NCI-H446 (cell line): ENCODE measurements at places on chromosomes 1 and 21.

- DNase-seq = no peak
These were observed 1442.6 kb upstream of the B3GALT2 start for GRCh38 chr1:194629011-194629410.

DNA sequence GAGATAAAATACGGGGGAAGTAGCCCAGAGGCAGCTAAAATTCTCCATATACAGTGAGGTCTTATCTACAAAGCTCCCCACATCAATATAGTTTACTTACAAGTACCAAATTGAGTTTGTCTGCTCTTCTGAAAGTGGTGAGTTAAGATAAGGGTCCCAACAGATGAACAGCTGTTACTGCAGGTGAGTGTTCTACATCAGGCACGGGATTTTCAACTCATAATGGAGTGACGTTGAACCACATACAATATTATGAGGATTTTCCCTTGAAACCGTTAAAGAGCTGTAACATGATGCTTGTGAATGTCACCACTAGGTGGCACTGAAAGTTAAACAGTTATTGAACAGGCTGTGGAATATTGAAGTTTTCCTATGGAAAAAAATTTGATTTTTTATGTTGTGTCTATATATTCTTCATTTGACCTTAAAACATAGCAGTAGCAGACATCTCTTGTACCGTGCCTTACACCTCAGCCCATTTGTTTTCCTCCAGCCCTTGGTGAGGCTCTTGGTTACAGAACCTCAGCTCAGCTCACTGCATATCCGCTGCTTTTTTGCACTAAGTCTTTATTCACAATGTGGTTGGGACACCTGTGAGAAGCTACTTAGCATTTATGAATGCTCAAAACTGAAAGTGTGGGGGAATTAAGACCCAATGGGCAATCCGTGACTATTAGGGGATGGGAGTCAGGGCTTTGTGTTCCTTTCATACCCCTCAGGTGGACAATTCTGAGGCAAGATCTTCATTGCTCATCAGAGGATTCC, 23.2 kb downstream of the CD1D start:
- DNase-seq = peak; percentile 59

- DNase-seq = peak; percentile 86
These were observed 38.8 kb downstream of the HLCS start for GRCh38 chr21:36927719-36928117.

- no peak for DNase-seq
These were observed 882.9 kb upstream of the ADGRL2 start for GRCh38 chr1:80917826-80918225.

GRCh38 chr21:26769613-26770188, 75.5 kb downstream of the ADAMTS1 start:
- peak; percentile 23 for DNase-seq

GRCh38 chr1:209667708-209668107, 7.5 kb upstream of the G0S2 start:
- no peak for DNase-seq

- no peak for DNase-seq
These were observed 1488.4 kb downstream of the MRPL39 start for GRCh38 chr21:24118738-24119459.

GRCh38 chr1:36436821-36437220, 13.4 kb downstream of the OSCP1 start:
- no peak for DNase-seq

GRCh38 chr1:23554481-23555269, 4.6 kb downstream of the ID3 start:
- DNase-seq = peak; percentile 97

- no peak for DNase-seq
These were observed 8.8 kb upstream of the NLRP3 start for GRCh38 chr1:247407180-247407616.

DNA sequence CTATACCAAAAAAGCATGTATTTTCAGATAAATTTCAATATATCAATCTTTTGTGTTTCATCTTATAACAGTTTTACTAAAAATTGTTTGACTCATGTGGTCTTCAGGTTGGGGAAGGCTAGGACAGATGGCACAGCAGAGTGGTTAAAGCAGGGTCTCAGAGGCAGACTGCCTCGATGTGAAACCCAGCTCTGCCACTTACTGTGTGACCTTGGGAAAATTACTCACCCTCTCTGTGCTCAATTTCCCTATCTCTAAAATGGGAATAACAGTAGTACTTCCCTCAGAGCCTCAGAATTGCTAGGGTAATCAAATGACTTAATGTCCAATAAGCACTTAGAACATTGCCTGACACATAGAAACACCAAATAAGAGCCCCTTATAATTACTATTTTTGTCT, 262.1 kb upstream of the FMN2 start:
- DNase-seq = no peak

GRCh38 chr1:94831641-94832040, 11.5 kb downstream of the SLC44A3 start:
- no peak for DNase-seq

DNA sequence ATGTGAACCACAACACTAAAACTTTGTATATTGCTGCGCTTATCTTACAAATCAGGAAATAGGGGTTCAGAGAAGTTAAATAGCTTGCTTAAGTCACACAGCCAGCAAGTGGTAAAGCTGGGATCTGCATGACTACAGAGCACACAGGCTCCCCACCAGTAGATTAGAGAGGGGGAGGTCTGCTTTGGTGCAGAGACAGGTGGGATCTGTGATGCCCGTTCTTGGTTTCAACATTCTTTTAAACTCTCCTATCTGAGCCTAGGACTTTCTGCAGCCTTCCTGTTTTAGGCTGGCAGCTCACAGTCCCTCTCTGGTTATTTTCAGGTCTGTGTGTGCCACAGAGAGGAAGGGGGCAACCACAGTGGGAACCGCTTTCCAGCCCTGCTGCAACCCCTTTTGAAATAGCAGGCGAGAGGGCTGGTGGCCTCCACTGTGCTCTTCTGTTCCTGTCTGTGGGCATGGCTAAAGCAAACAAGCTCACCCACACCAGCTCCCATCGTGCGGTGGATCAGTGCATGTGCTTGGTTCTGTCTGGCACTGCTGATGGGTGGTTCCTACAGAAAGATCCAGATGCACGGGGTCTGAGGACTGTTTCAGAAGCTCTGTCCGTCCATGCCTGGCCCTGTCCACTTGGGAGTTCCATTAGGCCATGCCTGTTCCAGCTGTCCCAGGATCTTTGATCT, 1.7 kb upstream of the IL6R start:
- DNase-seq = no peak

DNA sequence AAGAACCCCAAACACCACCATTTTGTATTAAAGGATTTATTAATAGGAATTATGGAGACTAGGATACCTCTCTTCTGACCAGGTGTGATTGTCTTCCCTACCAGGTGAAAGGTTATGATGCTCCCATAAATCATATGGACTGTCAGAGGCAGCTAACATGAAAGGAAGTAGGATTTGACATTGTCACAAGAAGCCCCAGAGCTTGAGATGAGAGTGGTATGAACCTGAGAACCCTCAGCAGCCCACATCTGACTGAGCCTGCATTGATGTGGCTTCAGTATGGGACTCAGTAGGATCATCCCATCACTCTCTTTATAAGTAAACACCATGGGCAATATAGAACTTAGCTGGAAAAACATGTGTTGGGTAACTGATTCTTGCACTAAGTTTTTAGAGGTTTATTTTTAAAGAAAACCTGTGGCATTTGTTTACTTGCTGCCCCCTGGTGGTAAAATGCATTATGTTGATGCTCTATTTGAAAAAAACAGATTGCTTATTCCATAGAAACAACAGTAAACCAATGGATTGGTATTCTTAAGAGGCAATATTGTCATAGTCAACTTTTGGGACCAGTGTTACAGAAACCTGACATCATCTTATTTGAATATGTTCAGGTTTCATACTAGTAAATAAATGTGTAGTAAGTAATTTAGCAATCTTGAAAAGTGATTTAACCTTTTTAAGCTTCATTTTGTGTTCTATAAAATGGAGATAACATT, 16.6 kb upstream of the CACYBP start:
- DNase-seq = no peak

- peak; percentile 60 for DNase-seq
These were observed 139.4 kb downstream of the LRRC7 start for GRCh38 chr1:69707103-69707502.

GRCh38 chr1:205528887-205529825, 24.7 kb downstream of the CDK18 start:
- peak; percentile 94 for DNase-seq

DNA sequence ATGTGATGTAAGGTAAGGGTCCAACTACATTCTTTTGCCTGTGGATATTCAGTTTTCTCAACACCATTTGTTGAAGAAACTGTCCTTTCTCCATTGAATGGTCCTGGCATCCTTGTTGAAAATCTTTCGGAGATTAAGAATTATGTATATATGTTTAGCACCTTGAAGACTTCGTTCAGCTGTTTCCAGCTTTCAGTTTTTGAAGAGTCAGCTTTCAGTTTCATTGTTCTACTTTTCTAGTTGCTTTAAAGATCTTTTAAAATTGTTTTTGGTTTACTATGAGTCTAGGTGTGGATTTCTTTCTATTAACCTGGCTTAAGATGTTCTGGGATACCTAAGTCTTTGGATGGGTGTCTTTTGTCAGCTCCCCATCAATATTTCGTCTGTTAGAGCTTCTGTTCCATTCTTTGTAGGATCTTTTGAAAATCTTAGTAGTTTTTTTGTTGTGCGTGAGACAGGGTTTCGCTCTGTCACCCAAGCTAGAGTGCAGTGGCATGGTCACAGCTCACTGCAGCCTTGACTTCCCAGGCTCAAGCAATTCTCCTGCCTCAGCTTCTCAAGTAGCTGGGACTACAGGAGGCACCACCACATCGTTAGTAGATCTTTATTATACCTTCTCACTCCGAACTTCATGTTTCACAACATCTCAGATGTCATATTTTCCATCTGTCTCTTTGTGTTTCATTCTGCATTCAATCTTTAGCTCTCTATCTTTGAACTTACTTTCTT, 353.5 kb upstream of the B3GALT2 start:
- no peak for DNase-seq

DNA sequence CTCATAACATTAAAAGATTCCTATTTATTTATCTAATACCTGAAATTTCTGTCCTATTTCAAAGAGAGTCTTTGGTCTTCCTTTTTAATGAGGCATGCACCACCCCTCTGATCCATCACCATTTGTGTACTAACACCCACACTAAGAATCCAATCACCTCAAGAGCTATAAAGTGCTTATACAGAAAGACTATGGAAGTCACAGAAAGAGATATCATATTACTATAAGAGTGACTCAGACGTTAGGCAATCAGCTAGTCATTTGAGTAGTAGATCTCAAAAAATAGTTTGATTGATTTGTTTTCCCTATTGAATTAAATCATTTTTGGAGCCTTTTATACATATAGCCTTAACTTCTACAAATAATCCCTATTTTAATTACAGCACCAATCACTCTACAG, 46.1 kb downstream of the NME7 start:
- DNase-seq = no peak

DNA sequence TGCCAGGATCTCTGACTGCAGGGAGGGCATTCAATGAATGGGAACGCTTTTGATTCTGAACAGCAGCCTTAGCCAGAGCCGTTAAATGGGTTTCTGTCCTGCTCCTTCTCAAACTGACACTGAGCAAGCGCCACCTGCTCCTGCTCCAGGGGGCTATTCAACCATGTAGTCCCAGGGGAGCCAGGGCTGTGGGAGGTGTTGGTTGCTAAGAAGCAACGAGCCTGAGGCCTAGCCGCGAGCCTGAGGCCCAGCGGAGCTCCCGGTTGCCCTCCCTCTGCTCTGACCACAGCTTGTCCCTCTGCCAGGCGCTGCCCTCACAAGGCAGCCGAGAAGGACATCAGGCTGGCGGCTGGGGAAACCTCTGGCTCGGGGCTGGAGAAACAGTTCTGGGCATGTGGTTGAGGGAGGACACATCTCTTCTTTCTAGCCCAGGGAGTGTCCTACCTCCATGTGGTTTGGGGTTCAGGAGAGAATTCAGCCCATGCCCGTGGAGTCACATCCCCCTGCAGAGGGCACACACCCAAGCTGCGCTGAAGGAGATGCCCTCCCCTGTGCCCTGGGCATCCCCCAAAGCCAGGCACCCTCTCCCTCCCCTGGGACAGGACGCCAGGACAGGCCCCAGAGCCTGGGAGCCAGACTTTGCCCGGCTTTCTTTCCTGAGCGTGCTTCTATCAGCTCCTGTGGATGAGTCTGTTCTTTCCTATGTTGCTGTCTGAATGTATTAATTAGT, 18.0 kb downstream of the PCP4 start:
- DNase-seq = no peak

DNA sequence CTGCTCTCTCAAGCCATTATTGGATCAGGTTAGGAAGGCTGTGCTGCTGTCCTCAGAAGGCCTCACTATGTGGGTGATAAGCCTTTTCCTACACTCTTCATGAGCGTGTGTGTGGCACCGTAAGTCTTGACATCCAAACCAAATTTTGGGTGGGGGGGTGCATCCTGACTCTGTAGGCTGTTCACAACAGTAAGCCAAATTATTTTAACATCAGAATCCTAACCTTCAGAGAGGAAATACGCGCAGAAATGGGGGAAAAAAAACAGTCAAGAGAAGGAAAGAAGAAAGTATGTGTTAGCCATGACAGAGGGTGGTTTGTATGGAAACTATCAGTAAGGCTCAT, 21.0 kb downstream of the STPG1 start:
- DNase-seq = no peak

GRCh38 chr1:7651203-7651602, 119.9 kb upstream of the VAMP3 start:
- DNase-seq = no peak

- no peak for DNase-seq
These were observed 4.5 kb upstream of the SDE2 start for GRCh38 chr1:226003502-226004170.

- no peak for DNase-seq
These were observed 12.1 kb downstream of the EPHA2 start for GRCh38 chr1:16143566-16144324.

GRCh38 chr1:81424061-81424460, 376.7 kb upstream of the ADGRL2 start:
- no peak for DNase-seq

- DNase-seq = no peak
These were observed 13.6 kb upstream of the RGS4 start for GRCh38 chr1:163055531-163055930.

GRCh38 chr1:115280064-115280463, 58.0 kb downstream of the NGF start:
- no peak for DNase-seq

DNA sequence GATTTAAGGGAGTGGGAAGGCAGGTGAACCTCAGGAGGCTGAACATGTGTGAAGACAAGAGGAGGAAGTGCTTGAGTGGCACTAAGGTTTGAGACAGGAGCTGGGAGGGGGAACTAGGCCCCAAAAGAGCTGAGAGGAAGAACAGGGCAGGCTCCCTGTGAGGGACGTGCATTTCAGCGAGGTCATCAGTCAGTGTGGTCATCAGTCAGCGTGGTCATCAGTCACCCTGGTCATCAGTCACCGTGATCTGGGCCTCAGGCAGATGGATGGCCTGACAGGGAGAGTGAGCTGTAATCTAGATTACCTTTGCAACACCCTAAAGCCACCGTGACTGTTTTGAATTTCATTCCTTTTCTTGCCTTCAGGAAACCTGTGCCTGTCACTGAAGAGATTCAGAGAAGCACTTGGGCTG, 29.1 kb downstream of the VTCN1 start:
- no peak for DNase-seq

- no peak for DNase-seq
These were observed at the start of gene TMEM269 for GRCh38 chr1:42784946-42785693. TSS of gene TMEM269 (plus strand) at chr1:42784991. CDS start at chr1:42789894, 4,903 bp downstream.
